ENCODE measurements at places on chromosomes 13 and 19. TPM values are rescaled to one million over a fixed set of nuclear protein-coding genes. Genes with fewer than 3 reads are reported as not detected.

GRCh38 chr19:771332-771785, 20.4 kb downstream of the MISP start:
- no peak overlapping the region for H3K4me3 ChIP-seq
- no peak overlapping the region for H3K27ac ChIP-seq
- H3K36me3 ChIP-seq, result no peaks in the 10 kb centered on the region
- no peak for DNase-seq
- no peaks in the 10 kb centered on the region for H3K27me3 ChIP-seq
- no peaks in the 10 kb centered on the region for H3K4me1 ChIP-seq

The ZNF569 gene
- total RNA-seq, result 6.9 TPM

The MEIOSIN gene
- not detected for total RNA-seq

The FGF14 gene
- total RNA-seq, result 3.3 TPM

- H3K4me1 ChIP-seq, result no peaks in the 10 kb centered on the region
- H3K27me3 ChIP-seq, result no peaks in the 10 kb centered on the region
- H3K4me3 ChIP-seq, result no peak overlapping the region
- H3K36me3 ChIP-seq, result no peaks in the 10 kb centered on the region
- DNase-seq, result peak; percentile 97
- H3K27ac ChIP-seq, result no peak overlapping the region
Measured at GRCh38 chr19:56637976-56638555, 4.9 kb upstream of the SMIM17 start.

GRCh38 chr13:21461131-21461530, 2.0 kb upstream of the ZDHHC20 start:
- no peak overlapping the region for H3K4me3 ChIP-seq
- H3K36me3 ChIP-seq, result no peaks in the 10 kb centered on the region
- H3K4me1 ChIP-seq, result peaks cover 7% of the 10 kb centered on the region
- no peak overlapping the region for H3K27ac ChIP-seq
- no peak for DNase-seq

GRCh38 chr13:94585543-94586101, 10.3 kb downstream of the TGDS start:
- no peak overlapping the region for H3K27ac ChIP-seq
- H3K27me3 ChIP-seq, result no peaks in the 10 kb centered on the region
- no peaks in the 10 kb centered on the region for H3K4me1 ChIP-seq
- H3K36me3 ChIP-seq, result peaks cover 17% of the 10 kb centered on the region
- H3K4me3 ChIP-seq, result no peak overlapping the region
- no peak for DNase-seq

DNA sequence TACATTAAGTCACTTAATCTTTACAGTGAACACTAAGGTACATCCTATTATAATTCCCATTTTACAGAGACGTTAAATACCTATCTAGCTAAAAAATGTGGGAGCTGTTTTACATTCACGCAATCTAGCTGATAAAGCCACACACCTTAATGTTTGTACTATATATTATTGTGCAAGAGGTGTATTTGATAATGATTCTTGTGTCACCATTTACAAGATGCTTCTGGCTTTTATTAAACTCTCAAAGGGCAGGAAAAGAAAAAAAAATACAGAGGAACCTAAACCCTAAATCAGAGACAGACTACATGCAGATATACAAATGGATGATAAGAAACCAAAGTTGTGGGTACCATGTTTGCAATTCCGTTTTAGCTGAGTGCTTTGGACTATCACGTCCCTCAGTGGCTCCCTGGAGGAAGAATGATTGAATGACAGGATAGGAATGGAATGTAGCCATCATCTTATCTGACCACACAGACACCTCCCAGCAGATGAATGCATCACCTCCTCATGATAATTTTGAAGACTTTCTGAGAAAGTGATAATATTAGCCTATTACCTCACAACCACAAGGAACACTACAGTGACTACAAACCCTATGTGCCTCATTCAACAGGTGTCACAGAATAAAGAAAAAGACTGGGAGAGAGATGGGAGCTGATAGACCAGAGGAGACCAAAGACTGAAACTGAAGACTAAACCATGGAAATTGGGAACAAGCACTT, 230.5 kb upstream of the SERP2 start:
- no peaks in the 10 kb centered on the region for H3K36me3 ChIP-seq
- H3K4me3 ChIP-seq, result no peak overlapping the region
- H3K4me1 ChIP-seq, result peaks cover 9% of the 10 kb centered on the region
- DNase-seq, result no peak
- no peaks in the 10 kb centered on the region for H3K27me3 ChIP-seq
- H3K27ac ChIP-seq, result no peak overlapping the region

- no peak overlapping the region for H3K4me3 ChIP-seq
- H3K36me3 ChIP-seq, result no peaks in the 10 kb centered on the region
- DNase-seq, result peak; percentile 59
- no peaks in the 10 kb centered on the region for H3K4me1 ChIP-seq
- no peaks in the 10 kb centered on the region for H3K27me3 ChIP-seq
Measured at GRCh38 chr19:50509366-50509765, 1.6 kb downstream of the JOSD2 start.

GRCh38 chr19:35907377-35907745, 734 bp downstream of the TYROBP start:
- H3K36me3 ChIP-seq, result no peaks in the 10 kb centered on the region
- H3K27ac ChIP-seq, result peak overlapping the region; percentile 28
- H3K27me3 ChIP-seq, result no peaks in the 10 kb centered on the region
- no peaks in the 10 kb centered on the region for H3K4me1 ChIP-seq

DNA sequence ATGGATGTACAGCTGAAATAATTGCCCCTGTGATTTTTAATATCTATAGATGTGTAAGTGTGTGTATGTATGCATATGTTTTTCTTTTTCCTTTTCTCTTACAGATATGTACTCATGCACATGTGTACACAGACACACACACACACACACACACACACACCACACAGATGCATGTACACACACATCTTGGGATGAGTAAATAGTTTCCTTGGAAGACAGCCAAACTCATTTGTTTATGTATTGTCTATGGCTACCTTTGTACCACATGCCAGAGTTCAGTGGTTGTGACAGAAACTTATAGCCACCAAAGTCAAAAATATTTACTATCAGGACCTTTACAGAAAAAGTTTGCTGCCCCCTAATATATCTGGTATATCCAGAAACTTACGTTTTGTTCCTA, 192.6 kb downstream of the MAB21L1 start:
- H3K27me3 ChIP-seq, result no peaks in the 10 kb centered on the region
- H3K27ac ChIP-seq, result no peak overlapping the region
- no peak overlapping the region for H3K4me3 ChIP-seq
- H3K36me3 ChIP-seq, result no peaks in the 10 kb centered on the region
- no peaks in the 10 kb centered on the region for H3K4me1 ChIP-seq

GRCh38 chr19:45139286-45140143, 21.3 kb downstream of the NKPD1 start:
- peaks cover 2% of the 10 kb centered on the region for H3K36me3 ChIP-seq
- no peaks in the 10 kb centered on the region for H3K4me1 ChIP-seq
- H3K27ac ChIP-seq, result no peak overlapping the region
- no peak overlapping the region for H3K4me3 ChIP-seq
- no peaks in the 10 kb centered on the region for H3K27me3 ChIP-seq

DNA sequence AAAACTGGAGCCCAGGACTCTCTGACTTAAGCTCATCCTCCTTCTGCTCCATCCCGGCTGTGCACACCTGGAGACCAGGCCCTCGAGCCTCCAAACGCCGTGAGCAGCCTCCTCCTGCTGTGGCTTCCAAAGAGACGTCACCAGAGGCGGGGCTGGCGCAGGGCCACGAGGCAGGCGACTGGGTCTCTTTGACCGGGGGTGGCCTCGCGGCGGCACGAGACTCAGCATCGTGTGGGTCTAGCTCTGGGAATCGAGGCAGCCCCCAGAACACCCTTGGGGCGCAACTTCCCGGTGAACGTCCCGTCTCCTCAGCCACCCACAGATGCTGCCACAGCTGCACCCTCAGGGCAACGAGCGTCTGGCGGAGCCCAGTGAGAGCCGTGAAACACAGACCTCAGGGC, 22.8 kb downstream of the RASA3 start:
- no peaks in the 10 kb centered on the region for H3K27me3 ChIP-seq
- H3K27ac ChIP-seq, result no peak overlapping the region
- no peak overlapping the region for H3K4me3 ChIP-seq
- no peaks in the 10 kb centered on the region for H3K36me3 ChIP-seq

DNA sequence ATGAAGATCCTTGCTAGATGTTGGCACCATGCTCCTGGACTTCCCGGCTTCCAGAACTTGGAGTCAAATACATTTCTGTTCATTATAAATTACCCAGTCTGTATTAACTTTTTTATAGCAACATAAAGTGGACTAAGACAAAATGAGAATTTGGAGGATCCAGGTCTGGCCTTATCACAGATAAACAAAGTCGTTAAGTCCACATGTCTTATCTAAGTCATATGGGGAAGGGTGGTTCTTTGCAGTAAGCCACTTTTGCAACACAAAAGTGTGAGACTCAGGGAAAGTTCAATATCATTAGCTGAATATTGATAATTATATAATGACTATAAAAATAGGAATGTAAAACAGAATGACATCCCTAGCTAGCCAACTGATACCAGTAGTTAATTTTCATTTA, 91.6 kb upstream of the SIAH3 start:
- H3K36me3 ChIP-seq, result no peaks in the 10 kb centered on the region
- DNase-seq, result no peak
- no peak overlapping the region for H3K4me3 ChIP-seq

DNA sequence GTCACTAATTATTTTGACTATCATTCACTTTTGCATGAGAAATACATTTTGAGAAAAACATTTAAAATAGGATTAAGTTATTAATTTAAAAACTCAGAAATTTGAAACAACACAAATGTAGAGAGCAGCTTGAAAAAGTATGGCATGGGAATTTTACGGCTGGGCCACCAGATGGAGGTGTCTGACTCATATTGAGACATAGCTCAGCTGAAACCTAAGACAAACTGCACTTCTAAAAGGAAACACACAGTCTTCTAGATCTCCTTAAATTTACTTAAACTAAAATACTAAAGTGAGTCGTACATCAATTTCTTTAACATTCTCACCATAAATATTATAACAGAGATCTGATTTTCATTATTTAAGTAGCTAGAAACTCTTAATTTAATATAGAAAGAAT, 41.9 kb upstream of the POSTN start:
- H3K36me3 ChIP-seq, result no peaks in the 10 kb centered on the region
- DNase-seq, result no peak
- H3K4me3 ChIP-seq, result no peak overlapping the region

- H3K4me1 ChIP-seq, result peaks cover 5% of the 10 kb centered on the region
- no peak for DNase-seq
- H3K36me3 ChIP-seq, result no peaks in the 10 kb centered on the region
- H3K27ac ChIP-seq, result no peak overlapping the region
- no peaks in the 10 kb centered on the region for H3K27me3 ChIP-seq
- H3K4me3 ChIP-seq, result no peak overlapping the region
Measured at GRCh38 chr13:43880926-43881325, 1.2 kb downstream of the LACC1 start.

DNA sequence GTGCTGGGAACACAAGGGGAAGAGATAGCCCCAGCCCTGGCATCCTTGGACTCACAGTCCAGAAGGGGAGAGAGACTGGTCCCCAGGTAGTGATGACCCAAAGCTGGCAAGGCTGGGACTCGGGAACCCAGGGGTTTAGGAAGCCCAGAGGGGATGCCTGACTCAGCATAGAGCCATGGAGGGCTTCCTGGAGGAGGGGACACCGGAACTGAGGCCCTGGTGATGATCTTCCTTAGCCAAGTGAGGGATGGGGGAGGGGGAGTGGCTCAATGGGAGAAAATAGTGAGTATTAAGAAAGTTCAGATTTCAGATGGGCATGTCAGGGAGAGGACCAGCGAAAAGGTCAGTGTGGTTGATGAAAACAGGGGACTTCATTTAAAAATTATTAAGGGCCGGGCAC, 26.8 kb downstream of the EXOC3L2 start:
- no peak overlapping the region for H3K27ac ChIP-seq
- H3K4me1 ChIP-seq, result no peaks in the 10 kb centered on the region
- no peaks in the 10 kb centered on the region for H3K36me3 ChIP-seq
- peaks cover 3% of the 10 kb centered on the region for H3K27me3 ChIP-seq
- no peak overlapping the region for H3K4me3 ChIP-seq
- DNase-seq, result no peak

The DCT gene
- total RNA-seq, result 0.13 TPM

DNA sequence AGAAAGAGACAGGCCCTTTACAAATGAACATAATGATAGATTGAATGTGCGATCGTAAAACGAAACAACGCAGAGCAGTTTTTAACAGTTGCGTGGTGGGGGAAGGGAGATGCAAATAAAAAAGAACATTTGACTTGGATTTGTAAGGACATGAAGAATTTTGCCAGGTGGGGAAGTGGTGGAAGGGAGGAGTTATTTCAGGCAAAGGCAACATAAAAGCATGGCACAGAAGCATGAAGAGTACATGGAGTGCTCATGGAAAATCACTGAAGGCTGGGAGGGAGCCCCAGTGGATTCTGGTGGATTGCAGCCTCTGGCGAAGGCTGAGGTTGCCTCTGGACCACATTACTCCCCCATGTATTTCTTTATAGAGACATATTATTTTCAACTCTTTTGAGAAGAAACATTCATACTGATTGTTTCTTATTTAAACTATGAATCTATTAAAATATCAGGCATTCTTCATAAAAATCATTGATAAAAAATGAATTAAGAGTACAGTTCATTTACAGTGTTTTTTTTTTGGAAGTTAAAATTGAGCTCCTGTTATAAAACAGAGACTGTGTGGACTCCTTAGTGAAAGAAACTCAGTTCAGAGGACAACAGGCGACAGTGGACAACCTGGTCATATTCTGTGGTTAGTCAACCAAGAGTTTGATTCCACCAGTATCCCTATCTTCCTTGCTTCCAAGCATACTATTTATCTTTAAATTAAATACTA, 57.5 kb downstream of the STARD13 start:
- DNase-seq, result no peak
- H3K36me3 ChIP-seq, result no peaks in the 10 kb centered on the region
- no peak overlapping the region for H3K27ac ChIP-seq
- no peak overlapping the region for H3K4me3 ChIP-seq
- H3K4me1 ChIP-seq, result no peaks in the 10 kb centered on the region
- no peaks in the 10 kb centered on the region for H3K27me3 ChIP-seq

- no peaks in the 10 kb centered on the region for H3K36me3 ChIP-seq
- no peaks in the 10 kb centered on the region for H3K27me3 ChIP-seq
- H3K4me3 ChIP-seq, result no peak overlapping the region
- no peaks in the 10 kb centered on the region for H3K4me1 ChIP-seq
- H3K27ac ChIP-seq, result no peak overlapping the region
- no peak for DNase-seq
Measured at GRCh38 chr19:50516456-50516855, 2.7 kb upstream of the ASPDH start.

The PCDH20 gene
- 3.0 TPM for total RNA-seq

- no peak for DNase-seq
- H3K4me3 ChIP-seq, result no peak overlapping the region
- no peaks in the 10 kb centered on the region for H3K4me1 ChIP-seq
- H3K36me3 ChIP-seq, result no peaks in the 10 kb centered on the region
- H3K27ac ChIP-seq, result no peak overlapping the region
- no peaks in the 10 kb centered on the region for H3K27me3 ChIP-seq
Measured at GRCh38 chr13:44801990-44802389, 187.3 kb downstream of the NUFIP1 start.

- no peaks in the 10 kb centered on the region for H3K36me3 ChIP-seq
- H3K27me3 ChIP-seq, result no peaks in the 10 kb centered on the region
- no peak overlapping the region for H3K4me3 ChIP-seq
- H3K27ac ChIP-seq, result no peak overlapping the region
- H3K4me1 ChIP-seq, result no peaks in the 10 kb centered on the region
Measured at GRCh38 chr13:88031980-88032559, 360.9 kb downstream of the SLITRK5 start.

GRCh38 chr19:4068047-4068966, 1.6 kb upstream of the ZBTB7A start:
- H3K4me1 ChIP-seq, result peaks cover 5% of the 10 kb centered on the region
- H3K4me3 ChIP-seq, result peak overlapping the region; percentile 38
